Activated T-helper 1 cell treated with anti-CD3 and anti-CD28 coated beads, Interleukin-12 subunit alpha, Interleukin-12 subunit beta, Interleukin-2, Interleukin-4 antibody, amounts not matched to agents 30 ng/mL and 10 ng/mL and 1 ng/mL, durations not matched to agents 14 hours and 24 hours and 36 hours (primary cell): ENCODE measurements at places on chromosomes 7 and 10. TPM values are rescaled to one million over a fixed set of nuclear protein-coding genes. Genes with fewer than 3 reads are reported as not detected.

DNA sequence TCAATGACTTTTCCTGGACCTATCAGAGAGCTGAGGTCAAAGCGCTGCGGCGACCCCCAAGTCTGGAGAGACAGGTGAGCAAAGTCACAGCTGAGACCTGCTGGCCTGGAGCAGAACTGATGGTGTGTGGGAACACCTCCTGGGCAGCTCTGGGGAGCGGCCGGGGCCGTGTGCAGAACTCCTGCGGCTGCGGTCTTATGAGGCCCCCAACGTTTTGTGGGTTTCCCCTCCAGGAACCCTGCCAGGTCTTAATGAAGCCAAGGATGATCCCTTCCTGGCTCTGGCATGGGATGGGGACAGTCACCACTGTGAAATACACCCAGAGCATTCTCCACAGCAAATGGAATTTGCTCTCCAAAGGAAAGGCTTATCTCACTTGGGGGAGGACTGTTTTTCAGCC, 26.1 kb downstream of the DPYSL4 start:
- DNase-seq: no peak

WDR37 gene
- 19.9 and 21.1 TPM in 2 replicates for total RNA-seq

PEX1 gene
- total RNA-seq: 14.7 and 17.0 TPM in 2 replicates

GRCh38 chr7:106592282-106593027, 68.5 kb downstream of the CCDC71L start:
- no peak for DNase-seq

DNA sequence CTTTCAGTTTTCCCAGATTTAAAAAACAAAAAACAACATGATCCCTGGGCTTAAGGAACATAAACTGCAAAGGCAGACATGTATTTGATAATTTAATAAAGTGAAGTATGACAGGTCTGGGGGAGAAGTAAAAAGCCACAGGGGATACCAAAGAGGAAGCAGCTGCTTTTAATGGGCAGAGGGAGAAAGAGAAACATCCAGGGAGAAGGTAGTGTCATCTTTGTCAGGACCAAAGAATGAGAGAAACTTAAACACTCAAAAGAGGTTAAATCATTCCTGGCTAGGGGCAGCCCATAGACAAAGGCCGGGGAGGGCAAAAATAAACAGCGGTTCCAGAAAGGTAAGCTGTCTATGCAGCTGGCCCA, 94.5 kb downstream of the GRB10 start:
- DNase-seq: no peak

GRCh38 chr7:97733276-97734161, 1.6 kb downstream of the TAC1 start:
- DNase-seq: no peak

DNA sequence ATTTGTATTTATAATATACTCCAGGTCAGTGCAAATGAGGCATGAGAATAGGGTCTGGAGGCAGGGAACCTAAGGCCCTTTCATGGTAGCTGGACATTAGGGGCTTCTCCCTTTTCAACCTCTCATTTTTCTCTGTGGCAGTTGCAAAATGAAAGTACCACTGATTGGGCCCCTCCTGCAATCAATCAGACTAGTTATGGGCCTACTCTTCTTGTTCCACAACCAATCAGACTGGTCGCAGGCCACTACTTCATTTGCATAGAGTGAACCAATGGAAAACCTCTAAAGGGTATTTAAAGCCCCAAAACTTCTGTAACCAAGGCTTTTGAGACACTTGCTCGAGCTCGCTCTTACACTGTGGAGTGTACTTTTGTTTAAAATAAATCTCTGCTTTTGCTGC, 10.0 kb upstream of the PRPS1L1 start:
- no peak for DNase-seq

DNA sequence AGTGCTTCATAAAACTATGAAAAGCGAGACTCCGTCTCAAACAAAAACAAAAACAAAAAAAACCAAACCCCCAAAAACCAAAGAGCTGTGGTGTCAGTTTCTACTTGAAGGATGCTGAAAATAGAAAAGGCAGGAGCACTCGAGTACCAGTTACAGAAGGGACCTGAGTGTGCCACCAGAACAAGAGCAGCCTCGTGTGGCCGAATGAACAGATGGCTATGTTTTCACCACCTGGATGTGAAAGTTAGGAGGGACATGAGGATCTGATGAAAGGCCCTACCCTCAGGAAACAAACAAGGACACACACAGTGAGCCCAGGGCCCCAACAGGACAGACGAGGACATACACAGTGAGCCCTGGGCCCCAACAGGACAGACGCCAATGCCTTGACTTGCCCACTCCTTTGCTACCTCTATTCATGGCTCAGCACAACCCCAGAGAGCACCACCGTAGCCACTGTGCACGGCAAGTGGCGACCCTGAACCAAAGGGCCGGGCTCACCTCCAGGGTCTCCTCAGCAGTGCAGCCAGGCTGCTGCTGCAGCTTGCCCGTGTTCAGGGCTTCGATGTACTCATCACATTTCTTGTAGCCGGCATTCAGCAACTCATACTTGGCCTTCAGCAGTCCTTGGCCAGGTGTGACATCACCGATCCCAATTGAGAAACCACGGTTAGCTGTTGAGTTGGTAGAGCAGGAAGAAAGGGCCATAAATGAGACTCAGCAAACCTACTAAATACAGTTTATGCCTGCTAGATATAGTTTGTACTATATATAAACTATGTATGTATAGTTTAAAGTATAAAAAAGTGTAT, 24.9 kb downstream of the POLR3A start:
- no peak for DNase-seq

WDR91 gene
- total RNA-seq: 34.6 and 35.4 TPM in 2 replicates

DNA sequence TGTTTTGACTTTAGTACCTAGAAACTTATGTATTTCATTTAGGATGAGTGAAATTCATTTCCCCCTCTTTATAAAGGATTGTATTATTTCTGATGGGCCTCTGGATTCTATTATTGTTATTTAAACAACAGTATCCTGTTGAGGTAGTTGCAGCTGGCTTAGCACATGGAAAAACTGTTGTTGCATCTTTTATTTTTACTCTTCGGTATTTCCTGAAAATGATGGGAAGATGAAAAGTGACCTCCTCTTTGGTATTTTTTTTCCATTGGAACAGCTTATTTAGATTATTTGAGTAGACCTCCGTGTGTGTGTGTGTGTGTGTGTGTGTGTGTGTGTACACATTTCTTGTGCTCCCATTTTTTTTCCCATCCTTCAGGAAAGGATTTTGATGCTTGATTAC, 129.8 kb downstream of the PRKG1 start:
- DNase-seq: no peak
